ENCODE measurements at places on chromosomes 16 and 17.
A peak's percentile ranks its signal among the peaks of the same experiment; 100 is the strongest.

GRCh38 chr17:66654106-66654740, 180.7 kb upstream of the CACNG5 start:
- no peak for DNase-seq

- DNase-seq, result no peak
Observed at GRCh38 chr17:21373036-21373435, 3.1 kb upstream of the KCNJ12 start.

DNA sequence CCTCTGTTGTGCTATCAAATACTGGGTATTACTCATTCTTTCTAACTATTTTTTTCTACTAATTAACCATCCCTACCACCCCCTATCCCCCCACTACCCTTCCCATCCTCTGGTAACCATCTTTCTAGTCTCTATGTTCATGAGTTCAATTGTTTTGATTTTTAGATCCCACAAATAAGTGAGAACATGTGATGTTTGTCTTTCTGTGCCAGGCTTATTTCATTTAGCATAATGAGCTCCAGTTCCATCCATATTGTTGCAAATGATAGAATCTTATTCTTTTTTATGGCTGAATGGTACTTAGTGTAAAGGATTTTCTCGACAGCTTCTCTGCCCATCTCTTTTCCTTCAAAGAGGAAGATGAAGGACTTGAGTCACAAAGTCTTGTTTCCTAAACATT, 138.0 kb upstream of the CPHXL start:
- no peak for DNase-seq

GRCh38 chr17:5184288-5184687, 7.4 kb downstream of the ZNF594 start:
- DNase-seq, result no peak

DNA sequence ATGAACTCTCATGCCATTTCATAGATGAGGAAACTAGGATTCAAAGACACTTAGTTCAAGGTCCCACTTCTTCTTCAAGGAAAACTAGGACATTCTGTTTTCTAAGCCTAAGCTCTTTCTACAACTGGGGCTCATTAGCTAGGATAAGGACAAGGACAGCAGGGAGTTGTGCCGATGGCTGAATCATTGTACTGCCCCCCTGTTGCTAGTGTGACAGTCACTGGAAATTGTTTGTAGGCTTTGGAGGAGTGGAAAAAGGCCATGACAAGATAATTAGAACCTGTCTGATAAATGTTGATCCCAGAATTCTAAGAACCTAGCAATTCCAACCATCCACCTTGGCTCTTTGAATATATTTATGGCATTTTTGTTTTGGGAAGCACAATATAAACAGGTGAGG, 445.7 kb downstream of the CDH8 start:
- DNase-seq, result no peak

DNA sequence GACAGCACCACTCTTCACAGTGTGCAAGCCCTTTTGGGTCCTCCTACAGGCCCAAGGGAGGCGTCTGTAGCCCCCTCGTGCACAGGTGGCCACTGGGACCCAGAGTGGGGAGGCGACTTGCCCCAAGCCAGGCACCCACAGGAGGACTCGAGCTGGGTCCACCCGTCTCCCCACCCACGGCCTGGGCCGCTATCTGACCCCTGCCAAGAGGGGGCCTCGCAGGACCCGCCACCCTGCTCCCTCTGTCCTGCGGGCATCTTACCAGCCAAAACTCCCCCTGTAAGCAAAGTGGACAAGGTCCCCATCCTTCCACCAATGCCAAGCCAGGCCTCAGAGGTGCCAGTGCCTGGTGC, 31.1 kb downstream of the CNGB1 start:
- no peak for DNase-seq

DNA sequence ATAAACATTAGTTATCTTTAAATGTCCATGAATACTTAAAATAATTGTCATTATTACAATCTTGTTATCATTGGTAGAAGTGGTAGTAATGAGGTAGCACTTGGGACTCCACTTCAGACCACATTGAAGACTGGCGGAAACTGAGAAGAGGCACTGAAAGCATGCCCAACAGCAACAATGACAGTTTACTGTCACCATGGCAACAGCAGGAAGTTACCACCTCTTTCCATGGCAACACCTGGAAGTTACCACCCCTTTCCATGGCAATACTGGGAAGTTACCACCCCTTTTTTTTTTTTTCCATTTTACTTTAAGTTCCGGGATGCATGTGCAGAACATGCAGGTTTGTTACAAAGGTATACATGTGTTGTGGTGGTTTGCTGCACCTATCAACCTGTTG, 494.9 kb upstream of the RBFOX1 start:
- DNase-seq, result no peak

- DNase-seq, result peak; percentile 73
Observed at GRCh38 chr16:85029408-85029784, 1.8 kb downstream of the KIAA0513 start.

DNA sequence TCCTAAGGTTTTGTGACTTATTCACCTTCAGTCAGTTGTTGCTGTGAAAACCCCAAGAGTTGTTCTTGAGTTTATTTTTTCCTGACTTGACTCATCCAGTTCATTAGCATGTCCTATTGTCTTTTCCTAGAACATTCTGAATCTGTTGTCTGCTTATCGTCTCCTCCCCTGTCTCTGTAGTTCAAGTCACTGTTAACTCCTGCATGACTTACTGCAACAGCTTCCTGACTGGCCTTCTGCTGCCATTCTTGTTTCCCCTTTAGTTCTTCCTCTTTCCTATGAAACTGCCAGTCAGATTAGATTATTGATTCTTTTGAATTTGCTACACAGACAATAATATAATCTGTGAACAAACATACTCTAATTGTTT, 161.5 kb downstream of the FTO start:
- no peak for DNase-seq

DNA sequence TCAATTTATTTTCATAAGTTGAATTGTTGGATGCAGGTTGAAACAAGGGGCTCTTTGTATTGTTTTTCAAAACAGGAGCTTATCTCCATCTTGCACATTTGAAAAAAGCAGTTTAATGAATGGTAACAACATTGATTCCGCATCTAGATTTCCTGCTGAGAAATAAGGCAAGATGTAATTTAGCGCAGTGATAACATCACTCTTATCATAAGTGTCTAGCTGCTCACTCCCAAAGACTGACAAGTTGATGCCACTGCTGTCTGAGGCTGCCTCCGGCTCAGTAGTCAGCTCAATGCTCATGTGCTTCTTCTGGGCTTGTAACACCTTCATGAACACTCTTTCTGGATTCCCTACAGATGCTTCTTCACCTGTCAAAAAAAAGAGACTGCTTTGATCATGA, 92.4 kb downstream of the KPNA2 start:
- no peak for DNase-seq

DNA sequence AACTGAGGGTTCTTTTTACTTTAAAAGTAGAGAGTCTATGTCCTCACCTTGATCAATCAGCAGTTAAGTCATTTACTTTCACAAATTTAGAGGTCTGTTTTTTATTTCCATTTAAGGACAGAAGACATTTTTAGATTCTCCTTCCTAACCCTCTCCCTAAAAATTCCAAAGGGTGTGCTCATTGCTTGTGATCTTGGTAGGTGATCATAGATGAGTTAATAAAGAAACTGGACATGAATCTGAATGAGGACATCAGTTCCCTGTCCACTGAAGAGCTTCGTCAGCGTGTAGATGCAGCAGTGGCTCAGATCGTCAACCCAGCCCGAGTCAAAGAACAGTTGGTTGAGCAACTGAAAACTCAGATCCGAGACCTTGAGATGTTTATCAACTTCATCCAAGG, 8.8 kb downstream of the RUNDC1 start:
- no peak for DNase-seq

- DNase-seq, result no peak
Observed at GRCh38 chr17:19364699-19365498, 2.4 kb upstream of the B9D1 start.

DNA sequence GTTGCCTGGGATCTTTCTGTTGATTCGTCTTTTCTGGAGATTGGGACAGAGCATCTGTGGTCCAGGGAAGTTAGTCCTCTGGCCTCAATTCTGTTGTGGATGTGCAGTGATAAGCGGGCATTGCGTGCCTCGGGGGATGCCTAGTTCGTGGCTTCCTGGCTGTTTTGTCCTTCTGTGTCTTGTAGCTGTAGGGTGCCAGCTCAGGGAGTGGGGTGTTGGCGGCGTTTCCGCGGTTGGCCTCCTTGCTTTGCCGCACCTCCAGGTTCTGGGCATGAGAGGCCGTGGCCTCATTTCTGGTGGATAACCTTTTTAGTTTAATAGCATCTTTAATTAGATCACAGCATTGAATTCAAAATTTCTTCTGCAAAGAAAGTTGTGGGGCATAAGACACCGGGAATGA, 1.4 kb upstream of the JPT2 start:
- DNase-seq, result no peak

- DNase-seq, result no peak
Observed at GRCh38 chr17:50833510-50834428, 1.6 kb upstream of the WFIKKN2 start.

DNA sequence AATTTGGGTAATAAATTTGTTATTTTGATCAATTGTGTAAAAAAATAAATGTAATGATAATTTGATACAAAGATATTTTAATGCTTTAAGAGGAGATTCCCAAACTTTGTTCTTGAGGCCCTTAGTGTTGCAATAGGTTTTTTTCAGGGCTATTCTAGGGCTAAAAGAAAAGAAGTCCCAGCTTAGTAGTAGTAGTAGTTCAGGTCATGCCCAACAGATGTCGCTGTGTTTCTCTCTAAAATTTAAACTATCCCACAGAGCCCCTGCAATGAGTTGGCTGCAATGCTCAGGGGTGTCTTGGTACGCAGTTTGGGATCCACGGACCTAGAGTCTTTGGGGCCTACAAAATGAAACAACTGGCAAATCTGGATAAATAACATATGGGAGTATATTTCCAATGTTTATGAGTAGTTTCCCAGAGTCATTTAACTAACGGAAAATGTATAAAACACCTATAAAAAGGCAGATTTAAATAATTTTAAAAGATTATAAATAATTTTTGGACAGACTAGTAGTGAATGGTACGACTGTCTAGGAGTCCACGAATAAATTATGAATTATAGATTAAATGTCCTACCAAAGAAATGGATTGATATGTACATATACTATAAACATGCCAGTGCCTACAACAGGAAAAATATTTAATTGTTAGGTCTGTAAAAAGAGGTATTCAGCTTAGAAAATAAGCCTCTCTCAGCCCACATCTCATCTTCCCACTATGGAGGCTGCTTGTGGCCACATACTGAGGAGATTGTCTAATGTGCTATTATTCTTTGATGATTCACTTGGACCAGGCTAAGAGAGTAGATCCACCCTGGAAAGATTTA, 228.5 kb upstream of the PMFBP1 start:
- peak; percentile 20 for DNase-seq

GRCh38 chr16:10511829-10512228, 68.6 kb downstream of the EMP2 start:
- DNase-seq, result no peak

DNA sequence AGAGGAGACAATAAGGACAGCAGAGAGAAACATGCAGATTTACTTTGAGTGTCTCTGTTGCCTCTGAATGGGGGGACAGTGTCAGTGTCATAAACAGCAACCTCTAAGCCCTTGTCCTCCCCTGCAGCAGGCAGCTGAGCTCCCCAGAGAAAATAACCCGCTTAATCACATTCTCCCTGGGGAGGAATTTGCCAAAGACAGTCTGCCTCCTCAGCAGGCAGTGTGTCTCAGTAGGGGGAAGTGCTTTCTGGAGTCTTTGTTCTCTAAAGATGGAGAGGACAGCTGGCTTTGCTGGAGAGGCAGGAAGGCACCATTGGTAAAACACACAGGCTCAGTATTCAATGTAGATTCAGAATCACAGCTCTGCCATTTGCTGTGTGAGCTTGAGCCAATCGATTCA, 16.1 kb downstream of the TEKT5 start:
- DNase-seq, result no peak

DNA sequence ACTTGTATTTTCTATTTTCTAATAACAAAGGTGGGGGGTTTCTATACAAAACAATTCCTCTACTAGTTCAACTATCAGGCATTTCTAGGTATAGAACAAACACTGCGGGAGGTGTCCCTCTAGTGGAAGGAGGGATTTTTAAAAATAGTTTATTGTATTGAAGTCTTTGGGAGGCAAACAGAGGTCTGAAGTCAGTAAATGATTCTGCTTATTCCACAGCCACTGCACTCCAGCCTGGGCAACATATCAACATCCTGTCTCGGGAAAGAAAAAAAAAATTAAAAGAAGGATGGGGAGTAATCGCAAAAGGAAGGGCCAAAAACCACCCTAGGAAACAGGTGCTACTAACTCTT, 648 bp upstream of the ERCC4 start:
- DNase-seq, result peak; percentile 14

GRCh38 chr17:16272111-16272840, 55.3 kb downstream of the PIGL start:
- no peak for DNase-seq

DNA sequence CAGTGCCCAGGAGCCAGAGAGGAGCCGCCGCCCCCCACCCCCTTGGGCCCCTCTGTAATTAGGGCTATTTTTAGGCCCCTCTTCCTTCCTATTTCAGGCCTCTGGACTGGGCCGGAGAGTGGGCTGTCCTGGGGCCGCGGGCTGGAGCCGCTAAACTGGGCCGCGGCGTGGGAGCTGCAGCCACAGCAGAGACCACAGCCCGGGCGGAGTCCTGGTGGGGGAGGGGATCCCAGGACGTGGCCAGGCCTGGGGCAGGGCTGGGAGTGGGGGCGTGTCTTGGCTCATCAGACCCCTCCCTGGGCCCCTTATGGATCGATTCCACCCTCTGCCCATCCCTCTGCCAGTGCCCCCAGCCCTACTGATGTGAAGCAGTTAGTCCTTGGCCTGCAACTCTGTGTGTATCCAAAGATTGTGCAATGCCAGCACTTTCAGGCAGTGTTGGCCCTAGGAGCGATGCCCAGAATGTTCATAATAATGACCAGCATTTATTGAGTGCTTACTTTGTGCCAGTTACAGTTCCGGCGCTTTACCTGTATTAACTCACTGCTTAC, 15.0 kb upstream of the TAC4 start:
- DNase-seq, result no peak

GRCh38 chr17:45813048-45813725, 29.1 kb downstream of the CRHR1 start:
- no peak for DNase-seq

- DNase-seq, result no peak
Observed at GRCh38 chr16:85903559-85903958, 4.6 kb downstream of the IRF8 start.

GRCh38 chr17:20825539-20825938, 217.3 kb downstream of the USP22 start:
- DNase-seq, result no peak

- no peak for DNase-seq
Observed at GRCh38 chr17:61230972-61231820, 168.4 kb upstream of the TBX2 start.

DNA sequence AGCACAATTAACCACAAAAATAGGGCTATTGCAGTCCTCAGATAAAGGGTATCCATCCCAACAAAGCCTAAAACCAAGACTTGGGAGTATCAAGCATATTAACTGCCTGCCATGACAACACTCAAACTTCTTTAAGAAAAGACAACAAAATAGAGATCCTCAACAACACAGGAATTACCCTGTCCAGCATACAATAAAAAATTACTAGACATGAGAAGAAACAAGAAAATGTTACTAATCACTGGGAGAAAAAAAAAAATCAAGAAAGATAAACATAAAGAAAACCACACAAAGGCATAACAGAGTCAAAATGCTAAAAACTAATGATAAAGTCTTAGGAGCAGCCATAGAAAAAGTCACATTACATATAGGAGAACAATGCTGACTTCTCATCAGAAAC, 73.9 kb downstream of the SLC39A11 start:
- DNase-seq, result no peak
